ENCODE measurements at places on chromosomes 2 and 18. TPM values are rescaled to one million over a fixed set of nuclear protein-coding genes. Genes with fewer than 3 reads are reported as not detected.

The CYP1B1 gene
- total RNA-seq: 5.5 TPM

The KIAA2012 gene
- not detected for total RNA-seq

The MAP3K19 gene
- not detected for total RNA-seq

The EPHA4 gene
- 7.5 TPM for total RNA-seq

The UGT1A6 gene
- 130 TPM for total RNA-seq

The SLC14A1 gene
- not detected for total RNA-seq

The TMEM182 gene
- total RNA-seq: 5.2 TPM

The DSG2 gene
- 40.9 TPM for total RNA-seq

The CTAGE1 gene
- not detected for total RNA-seq

The DPP10 gene
- 0.61 TPM for total RNA-seq

The CYP27A1 gene
- total RNA-seq: not detected

The HOXD12 gene
- not detected for total RNA-seq

The RPRM gene
- not detected for total RNA-seq

The CRACDL gene
- not detected for total RNA-seq

The SP5 gene
- 1.8 TPM for total RNA-seq

The HOXD9 gene
- 9.5 TPM for total RNA-seq
